ENCODE measurements at places on chromosomes 2 and 18.

DNA sequence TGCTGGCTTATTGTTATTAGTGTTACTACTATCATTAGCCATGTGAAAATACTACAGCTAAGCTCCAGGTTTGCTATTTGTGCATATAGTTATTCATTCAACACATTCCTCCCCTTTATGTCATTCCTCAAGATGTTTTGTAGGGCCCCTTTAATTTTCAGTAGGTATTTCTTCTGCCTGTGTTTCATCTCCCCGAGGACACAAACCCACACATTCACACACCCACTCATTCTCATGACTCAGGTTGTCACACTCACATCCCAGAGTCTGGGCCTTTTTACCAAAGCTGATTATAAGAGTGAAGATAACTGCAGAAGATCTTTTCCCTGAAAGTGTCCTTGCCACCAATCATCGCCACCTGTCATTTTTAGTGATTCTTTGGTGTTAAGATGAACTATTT lies 68.6 kb upstream of the SPOPL start:
- no peak for DNase-seq

- DNase-seq: no peak
Observed at GRCh38 chr2:129726216-129726615, 253.2 kb upstream of the RAB6C start.

- DNase-seq: no peak
Observed at GRCh38 chr18:73780218-73780617, 367.4 kb downstream of the FBXO15 start.

DNA sequence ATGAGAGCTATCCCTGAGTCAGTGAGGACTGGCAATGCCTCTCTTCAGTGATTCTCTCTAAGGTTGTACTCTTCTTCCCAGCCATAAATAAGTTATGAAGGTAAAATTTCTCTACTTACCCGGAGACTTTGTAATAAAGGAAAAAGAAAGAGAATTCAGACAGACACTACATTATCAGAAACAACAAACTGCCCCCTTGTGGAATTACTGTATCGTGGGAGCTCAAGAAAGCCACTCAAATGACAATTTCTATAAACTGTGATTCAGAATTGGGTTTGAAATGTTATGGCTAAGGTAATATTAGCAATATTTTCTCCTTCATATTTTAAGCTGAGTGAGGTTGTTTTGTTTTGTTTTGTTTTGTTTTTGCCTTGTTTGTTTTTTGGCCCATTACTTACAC lies 155.8 kb upstream of the TANK start:
- DNase-seq: no peak

- DNase-seq: no peak
Observed at GRCh38 chr2:68855550-68855949, 15.6 kb downstream of the BMP10 start.

GRCh38 chr2:104385743-104386142 lies 468.2 kb upstream of the POU3F3 start:
- DNase-seq: no peak

- no peak for DNase-seq
Observed at GRCh38 chr2:134079373-134079772, 174.5 kb upstream of the MGAT5 start.
